Mesenchymal stem cell (in vitro differentiated cells and primary cell): ENCODE measurements at places on chromosomes 3 and 15.
A peak's percentile ranks its signal among the peaks of the same experiment; 100 is the strongest.

GRCh38 chr3:129002573-129003569, 1.8 kb downstream of the EFCC1 start:
- DNase-seq, result no peak
- peaks cover 16% of the 10 kb centered on the region for H3K4me1 ChIP-seq
- peaks cover 94% of the 10 kb centered on the region for H3K27me3 ChIP-seq
- no peak overlapping the region for H3K4me3 ChIP-seq

- H3K36me3 ChIP-seq, result no peaks in the 10 kb centered on the region
- H3K4me1 ChIP-seq, result peaks cover 8% of the 10 kb centered on the region
- no peak for DNase-seq
These were observed 449 bp downstream of the ROBO1 start for GRCh38 chr3:79767194-79767904.

GRCh38 chr3:47250309-47251060, 32.1 kb downstream of the KIF9 start:
- H3K27me3 ChIP-seq, result peaks cover 5% of the 10 kb centered on the region
- H3K4me1 ChIP-seq, result no peaks in the 10 kb centered on the region
- H3K4me3 ChIP-seq, result no peak overlapping the region
- no peaks in the 10 kb centered on the region for H3K36me3 ChIP-seq

- peaks cover 8% of the 10 kb centered on the region for H3K4me1 ChIP-seq
- peaks cover 41% of the 10 kb centered on the region for H3K36me3 ChIP-seq
- peak within 1 kb of the TSS; percentile 85 for H3K27ac ChIP-seq
- no peaks in the 10 kb centered on the region for H3K27me3 ChIP-seq
- peak; percentile 97 for DNase-seq
These were observed at the start of gene RPL35A for GRCh38 chr3:197949778-197950676. Gene RPL35A (plus strand): TSS chr3:197950190. CDS start chr3:197950968, 778 bp downstream.

GRCh38 chr15:23857028-23857641, 170.0 kb upstream of the NDN start:
- H3K4me3 ChIP-seq, result no peak overlapping the region
- peaks cover 16% of the 10 kb centered on the region for H3K27me3 ChIP-seq
- peak; percentile 43 for DNase-seq
- no peaks in the 10 kb centered on the region for H3K4me1 ChIP-seq
- no peaks in the 10 kb centered on the region for H3K36me3 ChIP-seq

- no peaks in the 10 kb centered on the region for H3K36me3 ChIP-seq
- peak overlapping the region; percentile 30 for H3K4me3 ChIP-seq
- H3K27ac ChIP-seq, result no peak overlapping the region
- peak; percentile 96 for DNase-seq
These were observed 78.6 kb downstream of the ABHD5 start for GRCh38 chr3:43769097-43769884.

DNA sequence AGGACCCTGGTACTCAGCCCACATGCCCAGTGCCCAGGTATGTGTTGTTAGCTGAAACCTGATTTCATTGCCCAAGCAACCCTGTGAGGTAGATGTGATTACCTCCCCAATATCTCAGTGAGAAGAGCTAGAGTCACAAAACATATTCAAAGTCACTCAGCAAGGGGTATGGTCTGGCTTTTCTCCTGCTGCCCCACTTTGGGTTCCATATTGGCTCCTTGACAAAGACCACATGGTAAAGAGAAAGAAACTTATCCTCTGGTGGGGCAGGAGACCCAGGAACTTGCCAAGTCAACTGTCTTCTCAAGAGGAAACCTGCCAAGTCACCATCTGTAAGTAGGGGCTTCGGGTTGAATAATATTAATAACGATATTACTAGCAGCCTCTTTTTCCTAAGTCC, 148.3 kb upstream of the LMCD1 start:
- H3K4me1 ChIP-seq, result no peaks in the 10 kb centered on the region
- H3K27ac ChIP-seq, result no peak overlapping the region
- no peak overlapping the region for H3K4me3 ChIP-seq
- DNase-seq, result no peak
- no peaks in the 10 kb centered on the region for H3K27me3 ChIP-seq
- H3K36me3 ChIP-seq, result no peaks in the 10 kb centered on the region

- no peaks in the 10 kb centered on the region for H3K27me3 ChIP-seq
- DNase-seq, result no peak
- no peaks in the 10 kb centered on the region for H3K36me3 ChIP-seq
- no peak overlapping the region for H3K4me3 ChIP-seq
- H3K4me1 ChIP-seq, result no peaks in the 10 kb centered on the region
These were observed 612.8 kb upstream of the AGTR1 start for GRCh38 chr3:148084931-148085330.

- DNase-seq, result no peak
- no peak overlapping the region for H3K4me3 ChIP-seq
- peaks cover 1% of the 10 kb centered on the region for H3K4me1 ChIP-seq
These were observed 18.8 kb downstream of the TMEM207 start for GRCh38 chr3:190430906-190431305.

GRCh38 chr3:88031642-88032077, 27.1 kb downstream of the CGGBP1 start:
- H3K27ac ChIP-seq, result peak overlapping the region; percentile 47
- H3K4me1 ChIP-seq, result no peaks in the 10 kb centered on the region
- H3K4me3 ChIP-seq, result peak overlapping the region; percentile 74
- no peaks in the 10 kb centered on the region for H3K36me3 ChIP-seq
- peak; percentile 65 for DNase-seq

DNA sequence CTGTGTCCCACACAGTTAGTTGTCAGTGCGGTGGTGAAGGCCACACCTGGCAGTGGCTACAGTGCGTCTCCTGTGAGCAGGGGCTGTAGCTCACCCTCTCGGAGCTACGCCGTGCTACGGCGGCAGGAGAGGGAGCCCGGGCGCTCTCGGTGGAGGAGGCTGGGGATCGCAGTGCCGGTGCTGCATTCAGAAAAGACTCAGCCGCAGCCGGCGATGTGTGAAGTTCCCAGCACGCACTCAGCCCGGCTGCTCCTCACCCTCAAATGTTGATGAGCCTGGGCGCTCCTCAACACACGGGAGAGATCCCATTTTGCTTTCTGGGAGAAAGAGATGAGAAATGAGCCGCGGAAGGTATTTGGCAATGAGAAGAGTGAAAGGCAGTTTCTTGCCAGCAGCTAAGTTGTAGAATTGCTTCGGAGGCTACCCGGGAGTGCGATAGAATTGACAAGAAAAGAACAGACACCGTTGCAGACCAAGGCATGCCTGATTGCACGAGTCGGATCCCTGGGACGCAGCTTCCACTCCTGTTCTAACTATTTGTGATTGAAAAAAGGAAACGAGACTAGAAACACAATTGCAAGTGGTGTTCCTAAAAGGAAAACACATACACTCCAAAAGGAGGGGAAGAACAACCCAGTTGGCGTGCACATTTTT, at the start of gene UNC13C:
UNC13C (plus strand) TSS at position 189 of the 654 bp plus-strand sequence. CDS start 34,463 bp downstream, outside the sequence.
- H3K27ac ChIP-seq, result no peak within 1 kb of the TSS
- H3K27me3 ChIP-seq, result peaks cover 19% of the 10 kb centered on the region
- H3K36me3 ChIP-seq, result no peaks in the 10 kb centered on the region
- no peak for DNase-seq

GRCh38 chr3:190983875-190984274, 121.4 kb upstream of the GMNC start:
- H3K27me3 ChIP-seq, result no peaks in the 10 kb centered on the region
- H3K36me3 ChIP-seq, result no peaks in the 10 kb centered on the region
- no peak for DNase-seq
- H3K4me3 ChIP-seq, result no peak overlapping the region
- no peaks in the 10 kb centered on the region for H3K4me1 ChIP-seq

- peak overlapping the region; percentile 100 for H3K27ac ChIP-seq
- H3K36me3 ChIP-seq, result no peaks in the 10 kb centered on the region
- H3K4me3 ChIP-seq, result peak overlapping the region; percentile 96
- H3K4me1 ChIP-seq, result peaks cover 12% of the 10 kb centered on the region
- no peaks in the 10 kb centered on the region for H3K27me3 ChIP-seq
- DNase-seq, result peak; percentile 84
These were observed 626 bp upstream of the PTPRG start for GRCh38 chr3:61560517-61561373.

DNA sequence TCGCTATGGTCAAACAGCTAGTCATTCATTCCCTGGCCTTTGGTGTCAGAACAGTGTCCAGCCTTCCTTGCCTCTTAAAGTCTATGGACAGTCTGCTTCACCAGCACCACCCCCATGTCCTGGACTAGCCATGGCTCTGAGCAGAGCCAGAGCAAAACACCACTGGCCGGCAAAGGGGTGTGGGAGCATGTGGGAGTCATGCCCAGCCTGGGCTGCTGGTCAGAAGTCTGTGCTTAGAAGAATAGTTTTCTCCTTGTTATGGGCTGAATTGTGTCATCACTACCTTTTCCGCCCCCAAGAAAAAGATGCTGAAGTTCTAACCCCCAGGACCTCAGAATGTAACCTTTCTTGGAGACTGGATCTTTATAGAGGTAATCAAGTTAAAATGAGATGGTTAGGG, 132.9 kb upstream of the LPP start:
- no peaks in the 10 kb centered on the region for H3K4me1 ChIP-seq
- no peaks in the 10 kb centered on the region for H3K27me3 ChIP-seq
- peak; percentile 21 for DNase-seq
- H3K4me3 ChIP-seq, result no peak overlapping the region

- H3K4me1 ChIP-seq, result peaks cover 6% of the 10 kb centered on the region
- H3K27me3 ChIP-seq, result no peaks in the 10 kb centered on the region
- no peak overlapping the region for H3K27ac ChIP-seq
- DNase-seq, result no peak
- no peak overlapping the region for H3K4me3 ChIP-seq
These were observed 982 bp upstream of the GABPB1 start for GRCh38 chr15:50355980-50356379.

DNA sequence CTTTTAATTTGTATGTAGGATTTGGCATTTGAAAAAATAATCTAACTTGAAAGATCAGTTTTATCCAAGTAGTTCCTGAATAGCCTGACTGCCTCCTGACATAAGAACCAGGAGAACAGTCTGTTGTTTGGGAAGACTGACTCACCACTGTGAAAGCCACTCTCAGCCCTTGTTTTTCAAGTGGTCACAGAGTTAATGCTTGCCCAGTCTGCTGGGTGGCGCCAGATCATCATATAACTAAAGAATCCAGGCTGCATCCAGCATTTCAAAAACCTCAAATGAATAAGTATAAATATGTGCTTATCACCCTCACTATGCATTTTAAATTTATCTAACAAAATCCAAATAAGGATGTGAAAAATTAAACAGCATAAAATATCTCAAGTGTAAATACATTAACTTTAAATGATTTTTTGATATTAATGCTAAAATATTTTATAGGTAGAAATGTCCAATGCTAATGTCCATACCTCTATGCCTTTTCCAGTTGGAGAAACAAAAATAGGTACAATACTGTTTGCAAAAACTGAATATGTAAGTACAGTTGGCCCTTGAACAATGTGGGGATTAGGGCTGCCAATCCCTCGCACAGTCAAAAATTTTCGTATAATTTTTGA, 26.9 kb upstream of the ZBBX start:
- H3K36me3 ChIP-seq, result no peaks in the 10 kb centered on the region
- no peaks in the 10 kb centered on the region for H3K4me1 ChIP-seq
- peak; percentile 78 for DNase-seq
- H3K27ac ChIP-seq, result no peak overlapping the region

- DNase-seq, result no peak
- H3K27me3 ChIP-seq, result peaks cover 32% of the 10 kb centered on the region
- H3K4me3 ChIP-seq, result no peak overlapping the region
- H3K4me1 ChIP-seq, result peaks cover 3% of the 10 kb centered on the region
- H3K27ac ChIP-seq, result no peak overlapping the region
These were observed 42.3 kb upstream of the ARL8B start for GRCh38 chr3:5079761-5080160.

DNA sequence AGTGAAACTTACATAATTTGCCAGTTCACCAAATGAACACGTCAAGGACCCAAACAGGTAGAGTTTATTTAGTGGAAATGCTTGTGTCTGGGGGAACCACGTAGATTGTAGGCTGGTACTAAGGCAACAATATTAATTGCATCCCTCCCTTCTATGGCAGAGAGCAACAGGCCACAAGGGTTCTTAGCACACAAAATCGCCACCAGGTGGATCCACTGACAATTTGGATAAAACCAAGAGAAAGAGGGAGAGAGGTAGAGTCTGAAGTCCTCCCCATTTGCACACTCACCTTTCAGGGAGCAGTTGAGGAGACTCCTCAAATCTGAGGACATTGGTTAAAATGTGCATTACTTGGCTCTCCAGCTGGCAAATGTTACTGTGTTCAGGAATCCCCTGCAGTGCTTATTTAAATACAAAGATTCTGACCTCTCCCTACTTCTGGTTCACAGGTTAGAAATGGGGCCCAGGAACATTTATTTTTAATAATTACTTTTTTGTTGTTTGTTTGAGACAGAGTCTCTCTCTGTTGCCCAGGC, 181.0 kb upstream of the FEZF2 start:
- H3K27ac ChIP-seq, result no peak overlapping the region
- no peaks in the 10 kb centered on the region for H3K36me3 ChIP-seq
- H3K4me1 ChIP-seq, result no peaks in the 10 kb centered on the region
- H3K27me3 ChIP-seq, result peaks cover 25% of the 10 kb centered on the region

DNA sequence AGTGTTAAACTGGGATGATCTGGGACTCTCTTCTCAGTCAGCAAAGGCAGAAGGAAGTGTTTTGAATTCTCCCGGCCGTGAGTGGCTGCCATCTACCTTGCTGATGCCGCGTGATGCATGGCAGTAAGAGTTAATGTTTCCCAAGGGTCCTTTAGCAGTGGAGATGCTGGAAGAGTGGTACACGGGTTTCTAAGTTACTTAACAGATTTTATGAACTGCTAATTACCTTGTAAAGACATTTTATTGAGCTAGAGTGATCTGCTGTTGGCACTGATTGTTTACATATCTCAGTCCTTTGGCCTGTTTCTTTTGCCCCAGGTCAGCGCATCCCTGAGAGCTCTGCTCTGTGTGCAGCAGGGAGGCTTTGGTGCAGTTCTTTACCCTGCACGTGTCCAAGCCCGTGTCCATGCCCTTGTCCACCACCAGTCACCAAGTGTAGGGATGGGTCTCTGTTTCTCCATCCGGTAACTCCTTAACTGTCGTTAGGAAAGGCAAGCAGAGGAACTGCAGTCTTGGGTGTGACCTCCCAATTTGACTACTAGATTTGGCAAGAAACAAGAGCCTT, 172.3 kb downstream of the SLCO3A1 start:
- H3K27me3 ChIP-seq, result no peaks in the 10 kb centered on the region
- H3K27ac ChIP-seq, result no peak overlapping the region
- no peaks in the 10 kb centered on the region for H3K4me1 ChIP-seq
- H3K4me3 ChIP-seq, result no peak overlapping the region

DNA sequence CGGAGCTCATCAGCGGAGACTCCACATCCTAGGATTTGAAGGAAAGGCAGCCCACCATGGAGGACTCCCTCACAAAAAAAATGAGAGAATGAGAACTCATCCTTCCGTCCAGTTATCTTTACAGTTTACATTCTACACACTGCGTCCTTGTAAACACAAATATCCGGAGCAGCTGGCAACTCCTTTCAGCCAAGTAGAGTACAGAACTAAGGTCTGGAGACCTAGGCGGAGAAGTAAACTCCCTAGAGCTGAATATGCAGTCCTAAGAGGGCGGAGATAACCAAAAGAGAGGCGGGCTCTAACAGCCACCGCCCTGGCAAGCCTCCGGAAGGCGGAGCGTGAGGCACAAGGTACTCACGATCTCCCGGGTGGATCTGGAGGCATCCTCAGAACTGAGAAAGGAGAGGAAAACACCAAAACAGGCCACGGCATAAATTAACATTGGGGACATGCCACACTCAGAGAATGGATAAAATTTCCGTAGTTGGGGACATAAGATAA, 924 bp upstream of the SIN3A start:
- H3K4me1 ChIP-seq, result peaks cover 8% of the 10 kb centered on the region
- H3K27me3 ChIP-seq, result no peaks in the 10 kb centered on the region
- H3K4me3 ChIP-seq, result peak overlapping the region; percentile 41
- peak overlapping the region; percentile 99 for H3K27ac ChIP-seq
